ENCODE measurements at places on chromosomes 2 and 18. TPM values are rescaled to one million over a fixed set of nuclear protein-coding genes. Genes with fewer than 3 reads are reported as not detected.

The REG1B gene
- not detected for total RNA-seq

The ACVR1C gene
- 4.2 TPM for total RNA-seq

The NT5C1B gene
- not detected for total RNA-seq

The UGT1A8 gene
- total RNA-seq, result not detected

The INHA gene
- total RNA-seq, result not detected

The SLC5A7 gene
- 2.5 TPM for total RNA-seq

The HSBP1L1 gene
- 1.5 TPM for total RNA-seq

The CCL20 gene
- not detected for total RNA-seq

The NGEF gene
- total RNA-seq, result 33.4 TPM

The TRABD2A gene
- under 0.01 TPM for total RNA-seq

The PDE1A gene
- 41.8 TPM for total RNA-seq

The VWA3B gene
- 0.98 TPM for total RNA-seq

The NTSR2 gene
- total RNA-seq, result 0.25 TPM

The KLHL41 gene
- 1.7 TPM for total RNA-seq

The ACVR1 gene
- total RNA-seq, result 21.6 TPM

The LRRTM4 gene
- total RNA-seq, result 32.2 TPM

The AQP4 gene
- total RNA-seq, result 84.8 TPM

The CCDC121 gene
- 3.9 TPM for total RNA-seq

The SLC16A14 gene
- total RNA-seq, result 41.6 TPM

The RBKS gene
- total RNA-seq, result 1.7 TPM

The CHN1 gene
- 41.1 TPM for total RNA-seq

The NOSTRIN gene
- total RNA-seq, result 7.1 TPM

The TMEM37 gene
- total RNA-seq, result not detected

The PID1 gene
- total RNA-seq, result 32.0 TPM

The HES6 gene
- 87.8 TPM for total RNA-seq

The HAAO gene
- total RNA-seq, result 1.5 TPM

The ABCG8 gene
- 0.74 TPM for total RNA-seq

The CUL3 gene
- total RNA-seq, result 108 TPM

The COLEC11 gene
- 0.25 TPM for total RNA-seq

The GPD2 gene
- total RNA-seq, result 139 TPM

The CHRNG gene
- not detected for total RNA-seq

The ACTG2 gene
- total RNA-seq, result 0.98 TPM

The HOXD9 gene
- not detected for total RNA-seq

The IL1RL1 gene
- 0.25 TPM for total RNA-seq

The AMMECR1L gene
- 13.5 TPM for total RNA-seq

The EGR4 gene
- total RNA-seq, result not detected

The ANKAR gene
- 29.5 TPM for total RNA-seq

The CCDC102B gene
- 12.5 TPM for total RNA-seq

The EN1 gene
- total RNA-seq, result not detected

Data from temporal lobe (tissue), 4 donors.